ENCODE measurements at places on chromosomes 3 and 15.

DNA sequence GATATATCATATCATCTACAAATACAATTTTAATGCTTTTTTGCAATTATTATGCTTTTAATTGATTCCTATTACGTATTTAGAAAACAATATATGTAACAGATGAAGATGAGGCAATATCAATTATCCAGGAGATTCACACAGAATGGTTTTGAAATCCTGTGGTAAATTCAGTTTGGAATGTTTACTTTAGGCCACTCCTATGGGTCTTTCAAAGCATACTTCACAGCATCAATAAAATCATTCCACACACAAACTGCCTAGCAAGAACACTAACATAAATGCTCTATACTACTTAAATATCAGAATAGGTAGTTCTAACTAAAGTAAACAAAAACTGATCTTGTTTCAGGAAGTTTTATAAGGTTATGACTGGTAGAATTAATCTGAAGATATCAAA, 90.5 kb downstream of the FAM227B start:
- DNase-seq = no peak

GRCh38 chr3:116445990-116446389, 703 bp upstream of the LSAMP start:
- peak; percentile 43 for DNase-seq

DNA sequence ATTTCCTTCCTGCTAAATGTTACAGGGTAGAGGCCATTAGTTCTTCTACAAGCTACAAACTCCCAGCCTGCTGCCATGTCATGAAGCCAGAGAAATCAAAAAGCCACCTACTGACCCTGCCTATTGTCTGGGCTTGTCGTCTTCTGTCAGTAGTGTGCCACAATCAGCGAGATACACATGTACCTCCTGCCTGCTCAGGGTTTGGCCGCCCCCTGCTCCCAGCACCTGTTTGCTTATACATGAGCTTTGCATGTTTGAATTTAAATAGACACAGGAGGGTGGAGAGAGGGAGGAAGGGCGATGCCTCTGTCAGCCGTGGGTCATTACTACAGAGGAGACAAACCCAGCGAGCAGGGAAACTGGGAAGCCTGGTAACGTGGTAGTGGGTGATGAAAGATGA, 106.1 kb downstream of the ROBO2 start:
- peak; percentile 92 for DNase-seq

- DNase-seq = no peak
Measured at GRCh38 chr3:28326458-28326926, 22.0 kb upstream of the ZCWPW2 start.

DNA sequence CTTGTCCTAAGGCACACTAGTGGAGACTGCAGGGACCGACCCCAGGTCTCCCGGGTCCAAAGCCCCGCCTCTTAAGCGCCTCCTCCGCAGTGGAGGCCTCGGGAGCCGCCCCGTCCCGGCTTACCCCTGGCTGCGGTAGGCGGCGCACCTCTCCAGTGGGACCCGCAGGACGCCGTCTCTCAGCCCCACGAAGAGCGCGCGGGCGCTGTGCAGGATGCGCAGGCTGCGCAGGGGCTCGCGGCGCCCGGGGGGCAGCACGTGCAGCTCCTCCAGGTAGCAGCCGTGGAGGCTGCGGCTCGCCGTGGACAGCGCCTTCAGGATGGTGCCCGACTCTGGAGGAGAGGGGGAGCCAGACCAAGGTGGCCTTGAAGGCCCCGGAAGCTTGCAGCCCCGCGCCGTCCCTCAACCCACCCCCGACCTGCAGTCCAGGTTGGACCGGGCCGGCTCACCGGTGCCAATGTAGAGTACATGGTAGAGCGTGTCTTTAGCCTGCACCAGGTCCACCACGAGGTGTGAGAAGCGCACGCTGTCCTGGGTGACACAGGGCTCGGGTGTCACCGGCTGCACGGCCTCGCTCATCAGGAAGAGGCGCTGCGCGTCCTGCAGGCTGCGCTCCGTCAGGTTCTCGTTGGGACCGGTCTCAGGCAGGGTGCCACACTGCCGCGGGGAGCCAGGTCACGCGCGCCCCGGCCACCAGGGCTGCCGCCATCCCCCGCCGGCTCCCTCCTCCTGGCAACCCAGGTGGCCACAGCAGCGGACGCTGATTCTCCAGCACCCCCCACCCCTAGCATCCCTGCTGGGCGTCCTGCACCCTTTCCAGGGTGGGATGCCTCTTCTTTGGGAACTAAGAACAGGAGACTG, 105.5 kb downstream of the SEMA5B start:
- DNase-seq = peak; percentile 61

DNA sequence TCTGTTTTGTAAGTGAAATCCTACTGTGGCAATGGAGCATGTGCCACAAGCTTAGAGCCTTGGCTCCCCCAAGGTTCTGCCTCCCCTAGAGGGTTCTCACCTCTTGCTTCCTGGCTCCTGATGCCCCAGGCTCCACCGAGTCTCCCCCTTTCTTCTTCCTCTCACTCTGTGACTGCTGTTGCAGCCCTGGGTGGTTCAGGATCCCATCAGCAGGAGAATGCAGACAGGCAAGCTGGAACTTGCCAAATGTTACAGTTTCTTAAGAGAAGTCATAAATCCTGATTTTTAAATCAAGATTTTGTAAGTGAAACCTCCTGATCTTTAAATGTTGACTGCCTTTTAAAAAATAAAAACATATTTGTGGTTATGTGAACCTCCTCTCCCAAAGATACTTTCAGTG, 133.9 kb downstream of the CCNL1 start:
- peak; percentile 9 for DNase-seq
